Non-pigmented ciliary epithelial cell (primary cell): ENCODE measurements at places on chromosomes 4 and X.
A peak's percentile ranks its signal among the peaks of the same experiment; 100 is the strongest.

- no peak for DNase-seq
Measured at GRCh38 chr4:89358935-89359638, 51.5 kb upstream of the GPRIN3 start.

GRCh38 chrX:123833387-123833786 lies 26.5 kb upstream of the XIAP start:
- no peak for DNase-seq

DNA sequence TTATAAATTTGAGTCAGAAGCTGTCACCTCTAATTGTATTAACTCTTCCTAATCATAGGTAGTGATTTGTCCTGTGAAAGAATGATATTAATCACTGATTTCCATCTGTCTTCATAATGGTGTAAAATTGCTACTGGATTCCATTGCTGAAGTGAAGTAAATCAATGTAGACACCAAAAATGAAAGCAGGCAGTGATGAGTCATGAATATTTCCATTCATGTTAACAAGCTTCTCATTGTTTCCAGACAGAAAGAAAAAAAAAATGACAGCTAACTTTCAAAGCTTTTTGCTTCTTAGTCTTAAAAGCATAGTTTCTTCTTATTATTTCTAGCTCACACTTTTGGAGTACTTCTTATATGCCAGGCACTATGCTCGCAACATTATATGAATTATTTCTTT lies 21.5 kb downstream of the FAM114A1 start:
- peak; percentile 67 for DNase-seq

DNA sequence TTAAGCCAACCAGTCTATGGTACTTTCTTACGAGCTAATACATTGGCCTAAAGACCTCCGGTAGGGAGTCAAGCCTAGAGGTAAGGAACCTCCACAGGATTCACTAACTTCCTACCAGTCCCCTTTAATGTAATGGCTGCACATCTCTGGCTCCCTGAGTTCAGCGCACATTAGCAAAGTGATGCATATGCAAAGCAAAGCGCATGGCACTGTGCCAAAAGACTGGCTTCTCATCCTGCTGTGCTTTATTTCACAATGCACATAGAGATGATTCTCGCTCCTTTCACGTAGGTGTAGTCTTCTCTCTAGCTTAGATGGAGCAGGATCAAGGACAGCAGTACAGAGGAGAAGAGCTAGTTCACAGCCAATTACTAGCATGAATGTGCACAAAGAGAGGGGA lies 14.6 kb upstream of the CLTRN start:
- DNase-seq: no peak

- no peak for DNase-seq
Measured at GRCh38 chrX:23819385-23820234, 36.6 kb downstream of the SAT1 start.

DNA sequence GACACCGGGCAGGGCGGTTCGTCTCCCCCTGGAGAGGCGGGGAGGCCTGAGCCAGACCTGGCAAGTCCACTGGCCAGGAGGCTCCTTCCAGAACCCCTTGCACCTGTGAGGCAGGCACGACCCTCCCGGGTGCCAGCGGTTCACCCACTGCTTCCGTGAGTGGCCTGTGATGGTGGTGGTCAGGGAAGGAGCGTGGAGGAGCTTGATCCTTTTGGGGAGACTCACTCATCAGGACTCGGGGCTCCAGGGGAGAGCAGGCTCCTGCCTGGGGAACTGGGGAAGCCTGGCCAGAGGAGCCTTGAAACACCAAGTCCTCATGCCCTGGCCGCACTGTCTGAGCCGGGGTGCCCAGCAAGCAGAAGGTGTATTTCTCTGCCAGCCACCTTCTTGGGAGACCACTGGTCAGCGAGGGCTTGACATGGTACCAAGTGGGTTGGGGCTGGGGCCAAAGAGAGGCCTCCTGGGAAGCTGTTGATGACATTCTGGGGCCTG lies 860 bp downstream of the FAM50A start:
- DNase-seq: no peak

- DNase-seq: peak; percentile 91
Measured at GRCh38 chr4:141275834-141276233, 55.1 kb downstream of the ZNF330 start.

DNA sequence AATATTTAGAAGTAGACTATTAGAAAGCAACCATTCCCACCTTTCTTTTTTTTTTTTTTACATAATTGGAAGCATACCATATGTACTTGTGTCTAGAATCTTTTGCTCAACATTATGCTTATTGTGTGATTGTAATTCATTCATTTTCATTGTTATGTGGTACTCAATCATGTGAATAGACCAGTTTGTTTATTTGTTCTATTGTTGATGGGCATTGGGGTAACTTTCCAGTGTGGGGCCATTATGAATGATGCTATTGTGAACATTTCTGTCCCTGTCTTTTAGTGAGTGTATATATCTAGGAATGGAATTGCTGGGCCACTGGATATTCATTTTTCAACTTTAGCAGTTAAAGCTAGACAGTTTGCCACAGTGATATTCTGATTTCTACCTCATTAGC lies 62.5 kb upstream of the MCUB start:
- no peak for DNase-seq

DNA sequence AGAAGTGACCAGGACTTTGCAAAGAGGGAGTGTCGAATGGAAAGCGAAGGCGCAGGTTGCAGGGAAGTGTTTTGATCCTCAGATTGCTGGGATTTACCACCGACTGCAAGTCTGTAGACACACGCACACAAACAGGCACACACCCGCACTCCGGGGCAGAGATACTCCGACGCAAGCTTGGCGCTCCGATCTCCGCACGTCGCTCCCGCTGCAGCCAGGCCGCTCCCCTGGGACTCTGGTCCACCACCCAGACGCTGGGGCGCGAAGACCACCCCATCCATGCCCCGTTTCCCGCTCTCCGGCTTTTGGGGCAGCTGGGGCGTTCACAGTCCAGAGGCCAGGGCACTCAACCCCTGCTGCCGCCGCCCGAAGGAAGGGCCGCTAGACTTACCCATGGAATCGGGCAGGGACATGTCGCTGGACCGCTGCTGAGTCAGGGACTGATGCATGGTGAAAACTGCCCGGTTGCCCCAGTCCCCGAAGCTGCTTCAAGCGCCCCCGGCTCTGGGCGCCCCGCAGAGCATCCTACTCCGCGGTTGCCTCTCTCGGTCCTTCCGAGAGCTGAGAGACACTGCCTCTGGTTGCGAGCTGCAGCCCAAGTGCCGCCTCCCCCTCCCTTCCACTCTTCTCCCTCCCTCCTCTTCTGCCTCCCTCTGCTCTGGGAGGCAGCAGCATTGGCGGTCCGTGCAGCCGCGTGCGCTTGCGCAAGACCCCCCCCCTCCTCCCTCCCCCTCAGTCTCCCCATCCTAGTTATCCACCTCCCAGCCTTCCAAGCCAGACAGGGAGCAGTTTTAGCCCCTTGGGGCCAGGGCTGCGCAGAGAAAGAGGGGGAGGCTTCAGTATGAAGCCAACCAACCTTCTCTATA lies at the start of gene TMEM255A:
TMEM255A (minus strand) TSS at position 601 of the 866 bp plus-strand sequence; CDS start at position 449, 152 bp downstream.
- DNase-seq: no peak

- DNase-seq: no peak
Measured at GRCh38 chr4:1534876-1535526, 128.8 kb upstream of the NKX1-1 start.

GRCh38 chrX:130018143-130018542 lies 35.7 kb downstream of the BCORL1 start:
- no peak for DNase-seq

GRCh38 chrX:38484607-38485498 lies 76.5 kb upstream of the TSPAN7 start:
- no peak for DNase-seq

GRCh38 chr4:159042097-159042605 lies 60.7 kb upstream of the RAPGEF2 start:
- no peak for DNase-seq

GRCh38 chr4:148749403-148749802 lies 307.2 kb upstream of the NR3C2 start:
- DNase-seq: no peak

- no peak for DNase-seq
Measured at GRCh38 chrX:2371026-2371711, 129.6 kb downstream of the DHRSX start.

- no peak for DNase-seq
Measured at GRCh38 chr4:137685357-137685756, 153.1 kb upstream of the PCDH18 start.

GRCh38 chr4:181258569-181258968 lies 984.6 kb upstream of the TENM3 start:
- DNase-seq: no peak

- DNase-seq: no peak
Measured at GRCh38 chr4:173192375-173193162, 24.0 kb downstream of the GALNT7 start.

GRCh38 chr4:81207828-81208227 lies 7.2 kb downstream of the PRKG2 start:
- DNase-seq: peak; percentile 60

GRCh38 chr4:125091-125771 lies 930 bp downstream of the ZNF718 start:
- peak; percentile 3 for DNase-seq

GRCh38 chr4:7903791-7904516 lies 35.7 kb downstream of the AFAP1 start:
- peak; percentile 60 for DNase-seq

- no peak for DNase-seq
Measured at GRCh38 chr4:151204925-151205524, 71.9 kb upstream of the PRSS48 start.

GRCh38 chrX:71301195-71301924 lies at the start of gene ITGB1BP2:
ITGB1BP2 (plus strand) TSS chrX:71301750; CDS start chrX:71301807, 57 bp downstream.
- no peak for DNase-seq

DNA sequence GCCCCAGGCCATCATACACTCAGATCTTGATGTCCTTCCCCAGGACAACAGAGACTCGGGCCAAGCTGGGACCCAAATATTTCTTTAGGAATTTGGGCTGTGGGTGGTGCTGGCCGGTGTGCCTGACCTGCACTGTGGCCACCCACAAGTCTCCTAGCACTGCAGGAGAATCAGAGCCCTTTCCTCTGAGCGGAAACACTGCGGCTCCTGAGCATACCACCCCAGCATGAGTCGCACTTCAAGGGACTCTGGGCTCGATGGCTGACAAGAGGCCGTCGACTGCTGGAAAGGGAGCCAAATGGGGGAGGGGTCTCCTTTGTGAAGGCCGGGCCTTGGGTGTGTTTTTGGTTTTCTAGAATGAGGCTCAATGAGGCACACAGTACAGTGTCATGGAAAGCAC lies 13.0 kb upstream of the IRAK1 start:
- no peak for DNase-seq

GRCh38 chr4:148216866-148217814 lies 225.1 kb downstream of the NR3C2 start:
- DNase-seq: no peak

GRCh38 chr4:121717680-121718237 lies 21.0 kb upstream of the ANXA5 start:
- DNase-seq: no peak

DNA sequence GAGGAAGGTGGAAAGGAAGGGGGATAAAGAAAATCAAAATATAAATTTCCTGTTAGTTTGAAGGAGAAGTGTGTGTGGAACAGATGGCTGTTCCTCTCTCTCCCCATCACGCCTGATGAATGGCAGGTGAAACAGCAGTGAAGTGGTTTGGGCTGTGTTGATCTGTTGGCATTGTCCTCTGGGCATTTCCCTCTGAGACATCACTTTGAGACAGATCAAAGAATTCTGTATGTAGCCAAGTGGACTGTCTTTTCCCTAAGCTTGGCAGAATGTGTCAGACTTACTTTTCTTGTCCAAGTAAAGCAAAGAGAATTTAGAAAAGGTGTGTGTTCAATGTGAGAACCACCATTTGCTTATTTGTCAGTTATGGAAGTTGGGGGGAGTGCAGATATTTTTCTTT lies 47.5 kb downstream of the SEPTIN11 start:
- no peak for DNase-seq

- no peak for DNase-seq
Measured at GRCh38 chr4:151781026-151781425, 20.2 kb upstream of the GATB start.

DNA sequence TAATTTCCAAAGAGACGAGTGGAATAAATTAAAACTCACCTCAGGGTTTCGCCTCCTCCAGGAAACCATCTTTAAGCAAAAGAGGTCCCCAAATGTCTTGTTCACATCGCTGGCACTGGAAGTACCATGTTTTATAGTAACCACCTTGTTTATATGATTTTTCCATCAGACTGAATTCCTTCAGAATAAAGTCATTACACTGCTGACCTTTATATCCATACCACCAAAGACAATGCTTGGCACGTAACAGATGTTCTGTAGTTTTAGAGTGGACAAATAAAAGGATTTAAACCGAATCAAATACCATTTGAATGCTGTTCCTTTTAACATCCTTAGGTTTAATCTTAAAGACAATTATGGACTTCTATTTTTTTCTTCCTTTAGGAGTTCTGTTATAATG lies 4.7 kb downstream of the NUDT6 start:
- no peak for DNase-seq

GRCh38 chr4:125187226-125188176 lies 127.3 kb upstream of the FAT4 start:
- no peak for DNase-seq

DNA sequence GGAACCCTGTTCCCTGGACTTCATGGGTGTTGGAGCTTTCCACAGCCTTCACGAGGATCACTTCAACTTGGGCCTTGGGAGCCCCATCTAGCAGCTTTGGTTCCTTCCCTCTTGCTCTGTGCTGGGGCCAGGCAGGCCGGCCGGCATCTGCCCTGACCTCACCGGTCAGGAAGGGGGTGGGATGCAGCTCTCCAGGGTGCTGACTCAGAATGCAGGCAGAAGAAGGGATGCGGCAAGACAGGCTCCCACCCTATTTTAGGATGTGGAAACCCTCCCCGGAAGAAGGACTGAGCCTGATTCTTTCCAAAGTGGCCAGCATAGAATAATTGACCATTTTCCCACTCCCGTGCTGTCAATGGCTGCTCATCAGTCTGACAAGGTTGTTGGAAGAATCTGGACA lies 47.1 kb downstream of the FHDC1 start:
- DNase-seq: no peak

- no peak for DNase-seq
Measured at GRCh38 chrX:103791228-103791627, 14.6 kb downstream of the PLP1 start.

DNA sequence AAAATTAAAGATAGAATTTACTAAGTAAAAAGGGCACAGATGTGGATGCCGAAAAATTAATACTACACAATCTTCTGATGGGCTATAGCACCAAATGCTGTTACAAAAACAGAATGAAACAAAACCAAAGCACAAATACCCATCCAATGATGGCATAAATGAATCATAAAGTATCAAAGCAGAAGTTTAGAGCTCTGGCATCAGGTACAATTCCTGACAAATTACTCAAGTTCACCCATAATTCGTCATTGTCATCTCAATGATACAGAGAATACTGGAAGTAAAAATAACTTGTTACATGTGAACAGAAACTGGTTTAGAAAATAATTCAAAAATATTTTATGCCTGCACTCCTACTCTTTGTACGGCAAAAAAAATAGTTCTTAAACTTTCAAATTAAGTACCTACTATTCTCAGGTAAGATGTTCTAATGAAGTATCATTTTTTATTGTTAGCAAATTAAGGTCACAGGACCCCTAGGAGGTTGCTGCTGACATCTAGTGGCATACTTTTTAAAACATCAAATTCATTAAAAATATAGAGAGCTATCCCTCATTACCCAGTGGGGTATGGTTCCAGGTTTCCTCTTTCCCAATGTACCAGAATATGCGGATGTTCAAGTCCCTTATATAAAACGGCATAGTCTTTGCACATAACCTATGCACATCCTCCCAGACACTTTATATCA lies 126.1 kb downstream of the INPP4B start:
- DNase-seq: no peak

GRCh38 chrX:44997282-44997812 lies 124.4 kb downstream of the KDM6A start:
- no peak for DNase-seq
